Suppressor macrophage treated with lipopolysaccharide for 4 hours (primary cell): ENCODE measurements at places on chromosomes 12 and 14.

DNA sequence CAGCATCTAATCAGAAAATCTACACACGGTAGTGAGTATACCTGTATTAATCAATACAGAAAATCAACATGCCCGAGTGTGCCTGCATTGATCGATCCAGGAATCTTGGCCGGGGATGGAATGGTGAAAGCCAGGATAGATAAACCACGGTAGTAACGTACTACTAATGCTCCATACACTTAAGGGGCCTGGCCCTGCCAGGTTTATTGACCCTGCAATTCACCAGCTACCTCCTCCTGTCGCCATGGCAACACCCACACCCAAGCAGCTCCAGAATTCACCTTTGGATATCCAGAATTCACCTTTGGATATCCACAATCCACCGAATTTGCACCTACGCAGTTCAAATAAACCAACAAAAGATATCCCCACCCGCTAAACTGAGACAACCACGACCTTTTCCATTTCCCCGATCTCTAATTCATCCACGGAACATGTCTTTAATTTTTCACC is 14.8 kb upstream of the CALM1 start:
- no peak for DNase-seq

DNA sequence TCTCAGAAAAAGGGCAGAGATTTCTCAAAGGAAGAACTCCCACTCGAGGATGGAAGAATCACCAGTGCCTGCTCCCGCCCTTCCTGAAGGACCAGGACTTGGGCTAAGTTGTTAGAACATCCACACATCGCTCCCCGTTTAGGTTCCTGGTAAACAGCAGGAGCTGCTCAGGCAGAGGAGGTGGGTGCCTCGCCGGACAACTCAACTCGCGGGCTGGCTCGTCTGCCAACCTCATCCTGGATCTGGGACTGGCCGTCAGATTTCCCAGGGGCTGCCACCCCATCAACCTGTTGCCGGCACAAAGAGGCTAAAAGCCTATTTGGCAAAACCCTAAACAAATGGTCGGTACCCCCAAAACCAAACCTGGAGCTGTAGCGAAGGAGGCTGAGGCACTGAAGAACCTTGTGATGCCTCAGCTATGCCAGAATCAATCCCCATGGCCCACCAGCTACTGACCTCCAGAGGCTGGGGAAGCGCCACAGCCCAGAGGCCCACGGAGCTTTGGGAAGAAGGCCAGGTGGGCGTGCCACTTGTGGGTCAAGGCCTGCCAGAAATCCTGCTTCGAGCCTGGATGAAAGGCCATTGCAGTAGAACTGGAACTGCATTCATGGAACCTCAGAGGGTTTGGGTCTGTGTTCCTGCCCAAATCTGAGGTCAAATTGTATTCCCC is 42.9 kb downstream of the RIMBP2 start:
- DNase-seq = no peak

- no peak for DNase-seq
Observed at GRCh38 chr12:2722806-2723205, 72.0 kb upstream of the FKBP4 start.

DNA sequence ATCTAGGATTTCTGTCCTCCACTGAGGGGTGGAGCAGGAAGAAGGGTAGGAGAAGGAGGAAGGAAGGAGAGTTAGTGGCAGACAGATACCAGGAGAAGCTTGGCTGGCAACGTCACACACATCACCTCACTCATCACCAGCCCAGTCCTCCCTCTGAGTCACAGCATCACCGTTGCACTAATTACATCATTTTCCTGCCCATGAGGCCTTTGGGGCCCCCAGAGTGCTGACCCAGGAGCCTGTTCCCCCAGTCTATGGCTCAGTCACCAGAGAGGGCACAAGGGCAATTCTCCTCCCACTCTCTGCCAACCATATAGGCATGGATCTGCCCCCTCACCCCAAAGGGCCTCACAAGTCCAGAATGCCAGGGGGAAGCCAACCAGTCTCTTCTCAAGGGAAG is 4.6 kb downstream of the RND1 start:
- DNase-seq = no peak

- DNase-seq = peak; percentile 94
Observed at GRCh38 chr12:52203079-52203921, 11.5 kb upstream of the KRT80 start.

- no peak for DNase-seq
Observed at GRCh38 chr12:3595721-3596120, 104.7 kb downstream of the PRMT8 start.

- no peak for DNase-seq
Observed at GRCh38 chr12:4047421-4047820, 174.2 kb upstream of the PARP11 start.

DNA sequence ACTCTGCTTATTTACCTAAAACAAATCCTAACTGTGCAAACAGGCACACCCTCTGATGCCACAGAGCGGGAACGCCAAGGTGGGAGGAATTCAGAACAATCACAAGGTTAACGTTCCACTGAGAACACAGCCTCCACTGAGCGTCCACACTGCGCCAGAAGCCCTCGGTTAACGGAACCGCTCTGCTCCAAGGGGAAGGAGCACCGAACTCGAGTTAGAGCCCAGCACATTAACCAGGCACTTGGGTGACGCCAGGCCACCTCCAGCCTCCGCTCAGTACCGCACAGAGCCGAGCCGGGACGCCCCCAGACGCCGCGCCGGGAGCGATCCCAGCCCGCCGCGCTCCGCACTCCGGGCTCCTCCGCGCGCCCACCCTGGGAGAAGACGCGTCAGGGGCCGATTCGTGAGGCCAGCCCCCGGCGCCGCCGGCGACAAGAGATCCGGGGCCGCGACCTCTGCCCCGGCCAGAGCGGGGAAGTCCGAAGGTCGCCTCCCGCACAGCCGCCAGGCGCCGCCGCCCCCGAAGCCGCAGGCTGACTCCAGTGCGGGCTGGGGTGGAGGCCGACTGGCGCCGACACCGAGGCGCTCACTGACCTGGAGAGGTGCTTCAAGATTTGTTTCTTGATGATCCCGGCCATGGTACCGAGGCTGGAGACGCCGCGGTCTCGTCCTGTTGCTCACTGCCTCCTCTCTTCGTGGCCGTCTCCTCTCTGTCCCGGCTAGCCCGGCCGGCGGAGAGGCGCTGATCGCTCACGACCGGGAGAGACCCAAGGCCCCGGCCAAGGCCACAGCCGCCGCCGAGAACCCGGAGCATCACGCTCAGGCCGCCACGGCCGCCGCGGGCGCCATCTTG is 450 bp downstream of the BLTP3B start:
- peak; percentile 48 for DNase-seq

GRCh38 chr14:92651106-92651757 is 97.2 kb downstream of the LGMN start:
- DNase-seq = peak; percentile 96

- DNase-seq = no peak
Observed at GRCh38 chr14:61326146-61326545, 4.8 kb downstream of the PRKCH start.

- DNase-seq = no peak
Observed at GRCh38 chr14:97058074-97058467, 260.9 kb downstream of the VRK1 start.

DNA sequence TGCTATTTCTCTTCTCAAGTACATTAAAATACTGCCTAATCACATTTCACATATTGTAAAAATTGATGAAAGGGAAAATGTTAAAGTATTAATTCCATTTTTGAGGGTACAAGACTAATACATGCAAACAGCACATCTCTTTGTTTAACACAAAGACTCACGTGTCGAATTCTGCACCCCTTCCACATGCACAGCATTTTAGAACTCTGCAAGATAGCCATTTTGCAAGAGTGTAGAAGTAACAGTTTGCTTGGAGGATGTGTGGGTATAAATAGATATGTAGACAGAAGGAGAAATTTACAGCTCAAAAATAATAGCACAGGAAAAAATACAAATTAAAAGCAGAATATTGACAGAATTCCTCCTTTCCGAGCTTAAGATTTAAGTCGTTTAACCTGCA is 2.5 kb downstream of the GRIN2B start:
- no peak for DNase-seq

DNA sequence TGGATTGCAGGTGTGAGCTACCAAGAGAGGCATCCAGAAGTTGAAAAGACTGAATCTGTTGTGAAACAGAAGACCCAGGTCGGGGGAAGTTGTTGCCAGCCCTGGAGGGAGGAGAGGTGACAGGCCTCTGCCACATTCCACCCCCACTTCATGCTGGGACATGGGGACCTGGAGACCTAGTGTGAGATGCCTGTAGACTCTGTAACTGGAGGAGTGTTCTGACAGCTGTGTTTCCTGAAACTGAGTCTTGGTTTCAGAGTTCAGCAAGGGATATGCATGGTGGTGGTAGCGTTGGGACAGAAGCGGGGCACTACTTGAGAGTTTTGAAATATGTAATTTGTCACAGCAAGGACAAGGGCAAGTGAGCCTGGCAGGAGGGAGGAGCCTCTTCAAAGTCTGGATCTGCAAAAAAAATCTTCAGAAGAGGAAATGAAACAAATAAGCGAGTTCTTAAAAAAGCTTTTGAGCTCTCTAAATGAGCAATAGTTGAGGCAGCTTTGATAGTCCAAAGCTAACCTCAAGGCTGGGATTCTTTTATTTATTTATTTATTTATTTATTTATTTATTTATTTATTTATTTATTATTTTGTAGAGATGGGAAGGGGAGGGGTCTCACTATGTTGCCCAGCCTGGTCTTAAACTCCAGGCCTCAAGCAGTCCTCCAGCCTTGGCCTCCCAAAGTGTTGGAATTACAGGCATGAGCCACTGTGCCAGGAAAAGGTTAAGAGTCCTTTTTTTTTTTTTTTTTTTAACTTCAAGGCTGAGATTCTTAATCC is 58.9 kb upstream of the EEA1 start:
- peak; percentile 91 for DNase-seq

DNA sequence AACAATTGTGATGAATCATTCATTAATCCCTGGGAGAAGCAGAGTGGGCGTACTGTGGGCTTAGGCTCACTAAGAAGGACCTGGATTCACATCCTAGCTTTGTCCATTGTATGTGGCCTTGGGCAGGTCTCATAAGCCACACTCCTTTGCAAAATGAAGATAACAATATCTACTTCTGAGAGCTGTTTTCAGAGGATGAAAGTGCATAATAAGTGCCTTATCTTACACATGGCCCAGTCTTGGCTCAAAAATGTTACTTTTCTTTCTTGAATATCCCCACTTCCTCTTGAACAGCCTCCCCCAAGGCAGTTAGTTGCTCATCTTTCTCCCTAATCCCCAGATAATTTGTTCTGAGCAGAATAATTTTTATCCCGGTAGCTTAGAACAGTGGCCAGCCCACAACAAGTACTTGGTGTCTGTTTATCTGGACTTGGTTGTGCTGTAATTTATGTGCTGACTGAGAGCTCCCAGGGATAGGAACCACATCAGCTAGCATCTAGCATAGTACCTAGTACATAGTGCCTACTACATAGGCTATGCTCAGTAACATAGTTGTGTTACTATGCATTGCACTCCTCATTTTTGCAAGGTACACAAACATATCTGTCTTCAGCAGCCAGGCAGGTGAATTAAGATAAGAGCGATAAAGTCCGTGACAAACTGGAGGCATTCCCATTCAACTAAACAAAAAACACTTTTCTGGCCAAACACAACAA is 61.7 kb upstream of the NUDT4 start:
- no peak for DNase-seq

DNA sequence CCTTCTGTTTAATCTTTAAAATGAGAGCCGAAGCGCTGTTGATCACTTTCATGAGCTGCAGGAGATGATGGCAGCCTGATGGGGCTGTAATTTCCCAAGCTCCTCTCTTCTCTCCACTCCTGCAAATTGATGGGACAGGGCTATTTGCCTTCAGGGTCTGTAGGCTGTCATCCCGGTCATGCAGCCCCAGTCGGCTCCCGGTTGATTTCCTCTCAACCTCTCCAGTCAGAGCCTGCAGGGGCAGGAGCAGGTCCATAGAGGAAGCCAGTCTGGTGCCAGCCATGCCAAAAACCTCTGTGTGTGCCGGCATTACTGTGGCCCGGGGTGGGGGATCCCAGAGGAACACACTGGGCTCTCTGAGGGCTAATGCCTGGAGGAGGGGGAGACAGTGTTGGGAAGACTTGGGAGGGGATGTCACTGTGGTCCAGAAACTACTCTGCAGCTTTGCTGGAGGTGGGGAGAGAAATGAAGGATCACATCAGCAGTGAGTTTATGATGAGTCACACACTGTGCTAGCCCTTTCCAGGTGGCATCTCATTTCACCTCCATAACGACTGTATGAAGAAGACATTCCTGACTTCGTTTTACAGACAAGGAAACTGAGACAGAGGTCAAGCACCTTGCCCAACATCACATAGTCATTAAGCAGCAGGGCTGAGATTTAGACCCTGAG is 46.5 kb upstream of the PRIMA1 start:
- DNase-seq = no peak

- DNase-seq = no peak
Observed at GRCh38 chr12:124389725-124390441, 95.0 kb downstream of the RFLNA start.

- no peak for DNase-seq
Observed at GRCh38 chr12:75888874-75889613, 142.5 kb downstream of the PHLDA1 start.

DNA sequence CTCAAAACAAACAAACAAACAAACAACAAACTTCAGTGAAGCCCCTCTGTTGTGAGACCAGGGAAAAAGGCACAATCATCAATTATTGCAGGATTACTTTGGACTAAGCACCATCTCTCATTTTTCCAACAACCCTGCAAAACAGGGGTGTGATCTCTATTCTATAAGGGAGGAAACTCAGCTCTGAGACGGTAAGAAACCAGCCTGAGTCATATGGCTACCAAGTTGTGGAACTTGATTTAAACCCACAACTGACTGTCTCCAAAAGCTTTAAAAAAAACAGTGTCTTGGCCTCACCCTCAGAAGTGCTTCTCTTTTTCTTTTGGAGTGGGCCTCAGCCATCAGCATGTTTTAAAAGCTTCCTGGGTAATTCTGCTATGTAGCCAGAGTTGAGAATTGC is 49.8 kb downstream of the RIN3 start:
- DNase-seq = peak; percentile 77

GRCh38 chr12:111600205-111600642 is 1.1 kb upstream of the ATXN2 start:
- no peak for DNase-seq

- DNase-seq = no peak
Observed at GRCh38 chr12:113537751-113538087, 66.0 kb upstream of the LHX5 start.

DNA sequence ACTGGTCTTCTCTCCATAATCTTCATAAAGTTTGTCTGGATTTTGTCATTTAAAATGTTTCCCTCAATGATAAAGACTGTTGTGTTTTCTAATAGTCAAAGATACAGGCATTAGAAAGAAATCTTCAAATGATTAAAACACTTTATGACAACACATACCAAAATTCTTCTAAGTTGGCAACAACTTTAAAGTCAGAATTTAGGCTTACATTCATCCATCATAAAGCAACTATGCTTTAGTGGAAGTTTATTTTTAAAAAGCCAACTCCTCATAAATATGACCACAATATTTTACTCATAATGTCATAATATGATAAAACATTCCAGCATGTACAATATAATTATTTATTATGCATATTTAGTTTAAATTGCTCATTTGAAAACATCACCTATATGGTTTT is 17.2 kb upstream of the CCER1 start:
- DNase-seq = no peak

GRCh38 chr12:109469517-109469916 is 7.6 kb downstream of the KCTD10 start:
- DNase-seq = no peak
